Caki2 (cell line): ENCODE measurements at places on chromosomes 7 and 10.

DNA sequence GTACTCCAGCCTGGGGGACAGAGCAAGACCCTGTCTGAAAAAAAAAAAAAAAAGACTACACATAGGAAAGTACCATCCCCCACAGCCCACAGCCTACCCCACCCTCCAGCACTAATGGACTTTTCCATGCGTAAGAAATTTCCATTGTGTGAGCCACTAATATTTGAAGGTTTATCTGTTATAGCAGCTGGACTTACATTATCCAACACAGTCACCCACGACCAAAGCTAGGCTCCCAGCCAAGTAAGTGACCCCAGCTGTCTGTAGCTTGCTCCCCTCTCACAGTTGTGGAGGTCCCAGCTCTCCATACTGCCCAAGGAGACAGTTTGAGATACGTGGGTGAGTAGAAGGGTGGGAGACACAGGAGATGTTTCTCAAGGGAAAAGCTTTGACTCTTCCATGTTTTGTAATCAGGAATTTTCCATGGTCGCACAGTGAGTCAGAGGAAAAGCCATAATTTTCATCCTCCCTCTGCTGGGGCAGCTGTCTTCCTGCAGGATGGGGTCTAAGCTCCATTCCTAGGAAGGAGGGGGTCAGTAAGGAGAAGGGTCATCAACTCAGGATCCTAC is 57.4 kb downstream of the CAV1 start:
- no peak for DNase-seq

- no peak for DNase-seq
Measured at GRCh38 chr7:20290505-20291111, 40.1 kb upstream of the ITGB8 start.

DNA sequence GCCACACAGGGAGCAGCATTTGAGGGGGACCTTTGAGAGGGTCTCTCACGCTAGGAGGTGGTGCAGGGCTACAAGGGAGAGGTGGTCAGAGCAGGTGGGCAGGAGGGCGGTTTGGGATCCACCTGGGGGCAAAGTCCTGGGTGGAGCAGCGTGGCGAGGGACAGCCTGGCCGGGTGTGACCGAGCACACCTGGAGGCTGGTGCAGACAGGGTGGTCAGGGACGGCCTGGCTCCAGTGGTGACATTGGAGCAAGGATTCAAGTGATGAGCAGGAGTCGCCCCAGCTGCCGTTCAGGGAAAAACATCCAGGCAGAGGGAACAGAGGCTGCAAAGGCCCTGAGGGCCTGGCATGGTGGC is 36.0 kb downstream of the CLIP2 start:
- no peak for DNase-seq

GRCh38 chr7:156065400-156065799 is 253.1 kb upstream of the SHH start:
- DNase-seq: no peak

DNA sequence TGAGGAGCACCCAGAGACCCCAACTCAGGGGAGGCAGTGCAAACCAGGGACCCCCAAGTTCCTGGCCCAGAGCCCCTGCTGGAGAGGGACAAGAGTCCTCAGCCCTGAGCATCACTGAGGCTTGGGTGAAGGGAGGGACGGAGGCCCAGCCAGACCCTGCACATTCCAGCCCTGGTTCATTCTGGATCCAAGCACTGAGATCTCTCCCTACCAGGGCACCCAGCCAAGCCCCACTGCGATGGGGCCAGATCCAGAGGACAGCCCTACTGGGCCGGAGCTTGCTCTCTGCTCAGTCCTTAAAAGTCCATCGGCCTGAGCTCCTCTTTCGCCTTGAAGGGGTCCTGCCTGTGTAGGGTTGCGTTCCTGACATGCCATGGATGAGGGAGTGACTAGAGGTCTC is 40.5 kb upstream of the RABGEF1 start:
- DNase-seq: no peak

DNA sequence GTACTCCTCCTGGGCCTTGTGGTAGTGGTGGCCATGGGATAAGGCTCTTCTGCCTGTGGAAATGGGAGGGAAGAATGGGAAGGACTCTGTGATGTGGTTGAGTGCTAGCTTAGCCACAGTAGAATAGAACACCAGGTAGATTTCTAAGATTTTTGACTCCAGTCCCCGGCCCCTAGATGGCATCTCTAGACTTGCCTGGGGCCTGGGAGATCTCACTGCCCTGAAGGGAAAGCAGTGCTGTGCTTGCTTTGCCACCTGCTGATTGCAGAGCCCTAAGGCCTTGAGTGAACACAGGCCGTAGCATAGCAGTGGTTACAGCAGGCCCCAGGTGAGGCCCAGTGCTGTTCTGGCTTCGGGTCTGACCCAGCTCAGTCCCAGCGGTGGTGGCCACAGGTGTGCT is 252.0 kb downstream of the TCF7L2 start:
- DNase-seq: no peak

- no peak for DNase-seq
Measured at GRCh38 chr7:99667179-99667578, 12.6 kb downstream of the CYP3A5 start.

- DNase-seq: peak; percentile 84
Measured at GRCh38 chr10:35716776-35717175, 74.7 kb upstream of the FZD8 start.

DNA sequence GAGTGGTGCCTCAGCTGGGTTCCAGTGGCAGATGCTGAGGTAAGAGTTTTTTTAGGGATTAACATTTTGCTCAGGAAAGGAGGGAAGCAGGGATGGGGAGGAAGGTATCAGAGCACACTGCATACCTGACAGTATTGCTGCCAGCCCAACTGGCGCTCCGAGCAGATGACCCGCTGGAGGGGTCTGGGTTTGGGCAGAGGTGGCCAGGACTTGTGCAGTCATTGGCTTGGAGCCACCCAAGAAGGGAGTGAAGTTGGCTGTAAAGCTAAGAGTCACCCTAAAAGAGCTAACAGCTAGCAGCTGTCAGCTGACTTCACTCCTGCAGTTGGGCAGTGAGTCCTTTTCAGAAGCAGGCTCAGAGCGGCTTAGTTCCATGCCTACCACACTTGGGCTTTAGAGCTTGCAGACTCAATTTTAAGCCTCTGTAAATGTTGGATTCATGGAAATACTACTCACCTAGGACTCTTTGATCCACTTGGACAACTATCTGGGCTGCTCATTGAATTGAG is 5.8 kb upstream of the ARHGAP22 start:
- DNase-seq: no peak

- DNase-seq: no peak
Measured at GRCh38 chr10:116803451-116804249, 45.6 kb upstream of the ENO4 start.

GRCh38 chr7:98528079-98528478 is 89.0 kb upstream of the NPTX2 start:
- DNase-seq: no peak

DNA sequence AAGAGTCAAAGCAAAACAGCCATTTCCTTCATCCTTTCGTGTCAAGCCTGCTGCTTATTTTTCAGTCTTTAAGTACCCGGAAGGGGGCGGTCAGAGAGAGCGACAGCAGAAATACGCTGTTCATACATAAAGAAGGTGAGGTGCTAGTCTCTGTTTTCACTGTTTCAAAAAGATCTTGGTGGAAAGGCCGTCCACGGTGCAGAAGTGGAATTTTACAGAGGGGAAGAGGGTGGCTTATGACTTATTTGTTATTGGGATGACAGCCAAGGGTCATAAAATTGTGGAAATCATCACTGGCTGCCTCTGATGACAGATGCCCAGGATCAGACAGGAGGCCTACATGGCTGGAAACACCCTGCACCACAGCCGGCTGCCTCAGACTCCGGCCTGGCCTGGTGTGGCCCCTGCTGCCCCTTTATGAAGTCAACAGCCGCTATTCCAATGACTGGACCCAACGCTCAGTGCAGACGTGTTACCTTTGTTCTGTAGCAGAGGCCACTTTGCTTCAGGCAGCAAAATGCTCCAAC is 57.0 kb downstream of the HIPK2 start:
- no peak for DNase-seq

GRCh38 chr7:152543799-152544198 is 108.0 kb upstream of the KMT2C start:
- DNase-seq: no peak

DNA sequence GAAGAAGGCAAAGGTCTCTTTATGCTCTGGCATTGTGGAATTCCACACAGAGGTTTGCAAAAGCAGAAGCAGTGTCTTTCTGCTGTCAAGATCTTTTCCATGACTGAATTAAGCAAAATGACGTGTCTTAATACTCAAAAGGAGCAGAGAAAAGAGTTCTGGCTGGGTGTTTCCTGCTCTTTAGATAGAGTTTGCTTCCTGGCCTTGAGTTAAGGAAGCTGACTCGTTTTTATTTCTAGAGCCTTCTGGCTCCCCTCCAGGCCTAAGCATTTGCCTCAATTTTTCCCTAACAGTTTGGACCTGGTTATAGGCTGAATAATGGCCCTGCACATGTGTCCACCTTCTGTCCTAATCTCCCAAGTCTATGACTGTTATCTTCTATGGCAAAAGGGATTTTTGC is 21.6 kb downstream of the TAS2R41 start:
- no peak for DNase-seq

GRCh38 chr7:42947521-42947920 is 15.3 kb downstream of the MRPL32 start:
- DNase-seq: no peak

DNA sequence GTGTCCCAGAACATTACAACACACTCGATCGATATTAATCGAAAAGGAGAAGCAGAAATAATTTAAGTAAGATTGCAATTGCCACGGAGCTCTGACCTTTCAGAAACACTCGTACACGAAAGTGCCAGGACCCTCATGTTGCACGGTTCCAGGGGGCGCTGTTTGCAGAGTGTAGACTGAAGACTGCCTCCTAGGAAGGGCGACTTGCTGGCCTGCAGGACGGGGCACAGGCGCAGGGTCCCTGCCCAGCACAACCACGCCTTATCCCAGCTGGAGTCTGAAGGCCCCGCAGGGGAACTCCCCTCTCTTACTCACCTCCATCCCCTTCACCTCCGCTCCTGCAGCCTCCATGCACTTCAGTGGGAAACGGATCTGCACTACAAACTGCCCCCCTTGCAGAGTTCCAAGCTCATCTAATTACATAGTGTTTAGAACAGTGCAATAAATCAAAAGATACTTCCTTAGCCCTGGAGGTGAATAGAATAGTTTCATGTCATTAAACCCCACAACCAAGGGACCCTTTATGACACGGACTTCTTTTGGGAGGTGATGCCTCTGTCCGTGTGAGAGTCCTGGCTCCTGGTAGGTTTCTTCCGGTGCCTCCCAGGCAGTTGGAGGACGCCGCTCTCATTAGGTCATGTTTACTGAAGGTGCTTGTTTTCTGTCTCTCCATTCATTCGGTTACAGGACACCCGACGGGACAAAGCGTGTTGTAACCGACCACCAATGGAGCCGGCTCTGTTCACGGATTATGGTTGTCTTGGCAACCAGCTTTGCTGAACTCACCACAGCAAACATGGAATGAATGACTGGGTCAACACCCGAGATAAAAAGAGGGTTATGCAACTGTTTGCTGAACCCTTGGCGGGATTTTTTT is 262.2 kb downstream of the BAMBI start:
- DNase-seq: no peak

GRCh38 chr7:68107968-68108367 is 1111.3 kb downstream of the TYW1 start:
- peak; percentile 47 for DNase-seq

DNA sequence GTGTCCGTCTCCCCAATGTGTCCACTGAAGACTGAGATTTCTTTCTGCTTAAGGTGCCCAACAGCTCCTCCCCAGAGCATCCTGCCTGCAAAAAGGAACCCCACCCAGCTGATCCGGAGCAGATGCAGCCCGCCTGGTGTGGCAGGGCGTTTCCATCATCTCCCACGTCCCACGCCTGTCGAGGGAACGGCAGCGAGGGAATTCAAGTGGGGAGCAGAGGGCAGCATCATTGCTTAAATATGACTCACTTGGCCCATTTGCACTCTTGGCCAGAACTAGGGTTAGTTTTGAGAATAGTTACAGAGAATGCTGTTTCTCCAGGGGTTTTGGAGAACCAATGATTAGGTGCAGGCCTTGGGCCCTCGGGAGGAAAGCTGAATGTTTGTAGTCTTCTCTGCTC is 20.8 kb downstream of the VWA2 start:
- no peak for DNase-seq

GRCh38 chr10:90675621-90676020 is 182.2 kb downstream of the HTR7 start:
- no peak for DNase-seq

DNA sequence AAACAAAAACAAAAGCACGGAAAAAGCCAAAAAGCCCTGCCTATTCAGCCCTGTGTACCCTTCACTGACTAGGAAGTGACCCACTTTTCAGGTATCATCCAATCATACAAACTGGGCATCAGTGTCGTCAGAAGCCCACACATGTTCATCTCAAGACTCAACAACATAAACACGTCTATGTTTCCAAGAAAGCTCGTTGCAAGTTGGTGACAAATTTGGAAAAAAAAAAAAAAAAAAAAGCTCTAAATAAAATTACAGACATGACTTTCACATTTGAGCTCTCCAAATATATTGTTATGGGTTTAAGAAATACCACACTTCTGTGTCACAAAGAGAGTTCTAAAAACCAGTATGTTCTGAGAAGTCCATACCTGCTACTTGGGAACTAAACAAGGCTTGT is 204.7 kb upstream of the KLF14 start:
- no peak for DNase-seq

DNA sequence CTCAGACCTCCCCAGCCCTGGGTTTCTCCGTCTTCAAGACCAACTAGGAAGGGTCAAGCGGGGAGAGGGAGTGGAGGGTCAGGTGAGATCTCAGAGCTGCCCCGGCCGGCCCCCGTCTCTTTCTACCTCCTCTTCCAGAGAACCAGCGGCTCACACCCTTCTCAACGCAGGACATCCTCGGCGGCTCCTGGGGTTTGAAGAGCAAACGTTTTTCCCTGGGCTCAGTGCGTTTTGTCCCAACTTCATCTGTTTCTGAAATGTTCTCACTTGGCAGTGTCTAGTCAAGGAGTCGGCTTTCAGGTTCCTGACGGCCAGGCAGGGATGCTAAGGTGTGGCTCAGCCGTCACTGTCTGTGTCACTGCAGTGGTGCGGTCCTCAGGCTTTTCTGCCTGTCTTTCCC is 416.4 kb upstream of the FOXK1 start:
- no peak for DNase-seq

GRCh38 chr7:30458311-30458710 is 20.3 kb downstream of the NOD1 start:
- no peak for DNase-seq

- DNase-seq: no peak
Measured at GRCh38 chr7:18313965-18314364, 181.6 kb upstream of the HDAC9 start.

DNA sequence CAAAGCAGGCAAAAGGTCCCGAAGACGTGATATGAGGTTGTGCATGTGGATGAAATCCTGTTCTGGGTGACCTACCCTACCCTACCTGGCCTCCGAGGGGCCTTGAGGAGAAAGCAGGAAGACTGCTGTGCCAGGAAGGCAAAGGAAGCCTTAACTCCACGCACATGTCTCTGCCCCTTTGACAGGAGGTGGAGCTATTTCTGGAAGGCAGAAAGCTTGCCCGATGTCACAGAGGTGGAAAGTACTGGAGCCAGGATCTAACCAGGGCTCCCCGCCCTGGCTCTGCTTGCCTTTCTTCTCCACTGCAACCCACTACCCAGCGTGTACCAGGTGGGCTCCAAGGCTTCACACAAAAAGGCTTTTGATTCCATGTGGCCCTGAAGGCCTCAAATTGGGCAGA is 66.4 kb upstream of the DDC start:
- no peak for DNase-seq

- no peak for DNase-seq
Measured at GRCh38 chr7:51706851-51707250, 390.2 kb upstream of the COBL start.
